AG20443 (cell line): ENCODE measurements at places on chromosomes 13 and 19.

- no peak for DNase-seq
Observed at GRCh38 chr19:1483131-1483978, 4.3 kb upstream of the C19orf25 start.

DNA sequence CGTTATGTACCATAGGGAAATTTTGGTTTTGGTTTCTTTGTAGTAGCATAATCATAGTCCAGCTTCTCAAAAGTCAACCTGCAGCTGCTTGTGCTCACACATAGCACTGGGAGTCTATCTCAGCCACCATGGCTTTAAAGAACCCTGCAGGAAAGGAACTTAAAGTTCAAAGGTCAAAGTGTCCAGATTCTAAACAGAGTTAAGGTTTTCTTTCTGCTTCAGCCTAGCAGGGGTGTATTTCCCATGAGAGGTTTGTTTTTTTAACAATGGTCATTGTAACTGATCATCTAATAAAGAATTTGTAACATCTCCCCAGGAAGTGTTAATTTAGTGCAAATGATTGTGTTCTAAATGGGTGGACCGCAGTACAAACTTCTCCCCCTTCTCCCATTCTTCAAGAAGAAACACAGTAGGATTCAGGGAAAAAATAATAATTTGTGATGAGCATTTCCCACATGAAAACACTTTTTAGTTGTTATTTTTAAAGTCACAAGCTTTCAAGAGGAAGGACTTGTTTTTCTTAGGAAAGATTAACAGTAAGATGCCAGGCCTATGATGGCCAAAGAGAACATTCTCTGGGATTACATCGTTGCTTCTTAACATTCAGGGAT is 168.0 kb downstream of the EFNB2 start:
- DNase-seq = no peak

- DNase-seq = no peak
Observed at GRCh38 chr13:97310809-97311436, 88.8 kb downstream of the MBNL2 start.

DNA sequence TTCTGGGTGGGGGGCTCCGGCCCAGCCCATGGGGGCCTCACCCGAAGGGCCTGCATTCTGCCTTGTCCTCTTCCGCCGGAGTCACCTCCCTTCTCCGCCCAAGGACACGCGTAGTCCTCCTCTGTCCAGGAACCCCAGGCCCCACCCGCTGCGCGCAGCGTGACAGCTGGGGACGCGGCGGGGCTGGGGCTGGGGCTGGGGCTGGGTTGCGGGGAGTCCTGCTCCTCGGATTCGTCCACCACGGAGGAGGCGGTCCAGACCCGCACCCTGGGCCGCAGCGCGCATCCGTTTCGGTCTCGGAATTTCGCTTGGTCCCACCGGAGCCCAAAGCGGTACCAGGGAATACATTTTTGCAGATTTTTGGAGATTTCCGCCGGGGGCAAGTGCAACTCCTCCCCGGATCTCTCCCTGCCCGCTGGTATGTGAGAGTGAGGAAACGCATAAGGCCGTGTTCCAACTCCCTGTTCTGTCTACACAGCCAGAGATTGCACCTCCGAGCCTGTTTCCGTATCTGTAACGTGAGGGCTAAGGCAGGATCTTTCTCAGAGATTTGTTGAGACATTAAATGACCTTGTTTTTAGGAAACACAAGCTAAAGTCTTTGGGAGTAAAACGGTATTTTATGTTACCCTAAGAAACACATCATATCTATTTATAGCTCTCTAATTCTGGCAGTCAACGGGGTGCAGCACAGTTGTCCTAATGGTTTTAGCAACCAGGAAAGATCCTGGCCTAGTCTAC is at the start of gene COX7A1:
COX7A1 (minus strand) TSS at position 96 of the 740 bp plus-strand sequence; CDS start at position 56, 40 bp downstream.
- DNase-seq = peak; percentile 82

GRCh38 chr13:44110091-44110621 is 230.5 kb downstream of the LACC1 start:
- DNase-seq = no peak

DNA sequence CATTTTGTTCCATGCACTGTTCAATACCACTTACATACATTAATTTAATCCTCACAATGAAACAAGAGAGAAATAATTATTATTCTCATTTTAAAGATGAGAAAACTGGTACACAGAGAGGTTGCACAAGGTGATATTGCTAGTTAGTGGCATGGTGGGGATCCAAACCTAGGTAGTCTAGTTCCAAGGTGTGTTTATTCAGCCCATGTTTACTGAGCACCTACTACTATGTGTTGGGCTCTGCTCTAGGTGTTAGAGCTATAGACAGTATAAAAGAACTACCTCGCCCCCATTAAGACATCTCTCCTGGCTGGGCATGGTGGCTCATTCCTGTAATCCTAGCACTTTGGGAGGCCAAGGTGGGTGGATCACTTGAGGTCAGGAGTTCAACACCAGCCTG is 3.2 kb upstream of the PMIS2 start:
- no peak for DNase-seq

- DNase-seq = no peak
Observed at GRCh38 chr13:46521921-46522747, 30.8 kb upstream of the LRCH1 start.
